NCI-H774 (cell line): ENCODE measurements at places on chromosomes 1 and 21.

GRCh38 chr1:112502826-112503225, 5.9 kb upstream of the WNT2B start:
- no peak for DNase-seq

GRCh38 chr1:13769212-13769611, 69.2 kb downstream of the PRDM2 start:
- no peak for DNase-seq

DNA sequence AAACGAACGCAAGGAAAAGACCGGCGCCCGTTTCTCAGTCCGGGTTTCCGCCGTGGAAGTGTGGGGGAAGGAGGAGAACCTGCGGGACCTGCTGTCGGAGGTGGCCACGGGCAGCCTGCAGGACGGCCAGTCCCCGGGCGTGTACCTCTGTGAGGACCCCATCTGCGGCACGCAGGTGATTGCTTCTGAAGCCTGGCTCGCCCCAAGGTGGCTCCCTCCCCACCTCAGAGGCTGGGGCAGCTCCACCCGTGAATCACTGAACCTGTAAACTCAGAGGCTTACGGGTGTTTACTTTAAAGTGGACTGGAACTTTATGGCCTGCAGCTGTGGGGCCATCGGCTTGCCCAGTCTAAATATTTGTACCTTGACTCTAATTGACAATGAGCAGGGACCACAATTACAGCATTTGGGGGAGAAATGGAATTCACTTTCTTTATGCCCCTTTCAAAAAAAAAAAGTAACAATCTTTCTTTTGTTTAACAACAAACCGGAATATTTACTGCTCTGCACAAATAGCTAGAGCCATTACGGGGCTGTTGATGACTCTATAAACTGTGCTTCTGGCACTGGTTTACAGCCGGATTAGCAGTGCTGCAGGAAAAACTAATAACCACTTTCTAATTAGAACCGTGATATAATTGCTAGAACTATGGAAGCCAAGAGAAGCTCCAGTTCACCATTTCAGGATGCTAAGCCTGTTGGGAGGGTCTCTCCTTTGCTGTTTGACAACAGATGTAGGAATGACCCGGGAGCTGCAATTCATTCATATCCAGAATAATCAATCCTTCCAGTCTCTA, 454.8 kb downstream of the KIF26B start:
- DNase-seq = no peak

- no peak for DNase-seq
Observed at GRCh38 chr21:35044770-35045541, 4.1 kb downstream of the RUNX1 start.

- no peak for DNase-seq
Observed at GRCh38 chr1:7266561-7266960, 481.3 kb downstream of the CAMTA1 start.

DNA sequence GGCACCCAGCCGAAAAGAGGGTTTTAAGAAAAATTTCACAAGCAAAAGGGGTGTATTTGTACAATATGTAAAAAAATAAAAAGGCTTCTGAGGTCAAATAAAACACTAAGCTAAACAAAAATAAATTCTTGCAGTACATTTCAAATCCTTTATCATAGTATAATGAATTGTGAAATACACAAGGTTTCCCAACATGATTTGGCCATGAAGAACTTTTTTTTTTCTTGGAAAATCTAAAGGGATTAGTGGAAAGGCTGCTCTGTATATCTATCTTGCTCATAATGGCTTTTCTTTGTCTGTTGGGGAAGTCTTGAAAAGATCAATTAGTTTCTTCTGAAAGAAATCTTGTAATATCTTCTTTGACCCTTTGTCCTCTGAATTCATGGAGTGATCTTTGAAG, 593.4 kb downstream of the PLPP3 start:
- DNase-seq = no peak

GRCh38 chr1:189673217-189673616, 804.4 kb downstream of the BRINP3 start:
- DNase-seq = no peak

GRCh38 chr1:220001095-220001501, 45.2 kb downstream of the EPRS1 start:
- no peak for DNase-seq

- DNase-seq = no peak
Observed at GRCh38 chr1:86552376-86552775, 5.5 kb downstream of the CLCA4 start.

DNA sequence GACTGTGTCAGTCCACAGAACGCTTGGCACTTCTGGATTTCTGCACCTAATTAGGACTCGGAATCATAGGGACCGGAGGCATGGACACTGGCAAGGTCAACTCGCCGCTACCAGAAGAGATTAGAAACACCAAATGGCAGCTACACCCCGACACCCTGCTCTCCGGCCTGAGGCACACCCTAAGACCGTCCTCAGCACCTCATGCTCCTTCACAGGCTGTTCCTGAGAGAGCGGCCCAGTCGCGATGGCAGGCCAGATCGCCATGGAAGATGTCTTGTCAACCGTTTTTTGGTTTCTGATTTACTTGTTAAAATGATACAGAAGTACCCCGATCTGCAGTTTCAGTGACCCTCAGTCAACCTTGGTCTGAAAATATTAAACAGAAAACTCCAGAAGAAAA, 46.8 kb downstream of the NPHP4 start:
- DNase-seq = no peak

GRCh38 chr1:172670316-172670715, 11.4 kb downstream of the FASLG start:
- DNase-seq = no peak

- no peak for DNase-seq
Observed at GRCh38 chr1:169513208-169513607, 27.5 kb upstream of the SLC19A2 start.

- no peak for DNase-seq
Observed at GRCh38 chr1:212267460-212267859, 17.8 kb upstream of the PPP2R5A start.

GRCh38 chr1:143680304-143680703, 291.5 kb downstream of the FAM72C start:
- DNase-seq = no peak

DNA sequence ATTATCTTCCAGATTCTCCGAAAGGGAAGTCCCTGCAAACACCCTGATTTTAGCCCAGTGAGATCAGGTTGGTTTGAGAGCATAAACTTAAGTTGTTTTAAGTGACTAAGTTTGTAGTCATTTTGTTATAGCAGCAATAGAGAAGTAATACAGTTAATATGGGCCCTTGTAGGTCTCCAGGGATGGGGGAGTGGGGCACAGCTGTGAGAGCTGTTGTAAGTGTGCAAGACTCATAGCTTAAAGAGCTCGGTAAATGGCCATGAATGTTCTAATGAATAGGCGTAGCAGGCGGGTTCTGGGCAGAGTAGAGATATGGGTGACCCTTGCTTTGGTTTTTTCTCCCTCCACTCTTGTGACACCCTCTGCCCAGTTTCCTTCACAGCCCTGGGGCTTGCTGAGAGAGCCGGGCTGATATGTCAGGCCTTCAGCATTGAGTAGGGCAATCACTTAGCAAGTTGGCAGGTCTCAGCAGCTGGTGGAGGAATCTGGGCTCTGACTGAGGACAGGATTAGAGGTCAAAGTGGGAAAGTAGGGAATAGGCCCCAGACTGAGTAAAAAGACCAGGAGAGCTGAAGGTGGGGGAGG, 16.0 kb upstream of the ID3 start:
- DNase-seq = no peak

DNA sequence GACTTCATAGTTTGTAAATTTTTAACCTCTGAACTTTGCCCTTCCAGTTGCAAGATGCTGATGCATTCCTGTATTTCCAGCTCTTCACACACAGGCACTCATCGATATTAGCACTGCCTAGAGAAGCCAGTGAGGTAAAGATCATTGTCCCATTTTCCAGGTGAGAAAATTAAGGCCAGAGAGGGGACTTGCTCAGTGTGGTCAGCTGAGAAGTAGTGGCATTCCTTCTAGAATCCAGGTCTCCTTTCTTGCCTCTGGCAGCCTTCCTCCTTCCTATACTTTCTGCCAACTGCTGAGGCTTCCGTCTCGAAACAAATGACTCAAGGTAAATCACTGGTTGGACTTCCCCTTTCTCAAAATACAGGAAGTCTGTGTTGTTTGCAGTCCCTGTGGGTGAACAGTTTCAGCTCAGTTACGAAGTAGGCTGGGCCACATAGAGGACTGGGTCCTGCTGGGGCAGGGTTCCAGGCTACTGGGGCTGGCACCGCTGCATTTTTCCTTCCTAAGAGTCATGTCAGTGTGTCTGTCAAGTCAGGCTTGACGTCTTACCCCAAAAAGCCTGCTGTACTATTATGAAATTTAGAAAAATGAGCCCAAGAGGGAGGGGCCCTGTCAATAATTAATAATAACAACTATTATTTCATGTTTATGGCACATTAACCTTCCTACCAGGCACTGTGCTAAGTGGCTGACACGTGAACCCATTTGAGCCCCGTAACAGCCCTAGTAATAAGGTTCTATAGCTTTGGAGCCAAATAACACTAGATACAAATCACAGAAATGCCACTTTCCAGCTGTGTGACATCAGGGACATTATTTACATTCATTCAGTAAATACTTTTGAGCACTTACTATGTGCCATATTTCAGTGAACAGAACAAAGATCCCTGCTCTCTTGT, 16.6 kb upstream of the RNF19B start:
- peak; percentile 81 for DNase-seq
